Activated CD4-positive, alpha-beta T cell treated with anti-CD3 and anti-CD28 coated beads for 4 hours (primary cell): ENCODE measurements at places on chromosomes 13 and 19.
A peak's percentile ranks its signal among the peaks of the same experiment; 100 is the strongest.

DNA sequence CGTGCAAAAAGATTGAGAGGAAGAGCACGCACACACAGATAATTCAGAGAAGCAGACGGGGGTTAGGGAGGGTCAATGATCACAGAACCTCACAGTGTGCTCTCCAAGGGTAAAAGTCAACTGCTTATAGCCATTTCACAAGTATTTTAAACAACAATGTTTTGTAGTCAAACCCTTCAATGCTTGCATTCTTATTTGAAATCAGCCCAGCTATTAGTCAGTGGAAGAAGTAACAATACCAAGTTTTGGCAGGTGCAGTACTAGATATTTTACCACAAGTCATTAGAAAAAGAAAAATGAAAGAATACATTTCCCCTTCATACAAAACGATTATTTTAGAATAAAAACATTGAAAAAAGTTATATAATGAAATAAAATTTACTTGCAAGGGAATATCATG is 2.6 kb downstream of the CSNK1A1L start:
- DNase-seq: no peak

- no peak for DNase-seq
Measured at GRCh38 chr13:77310579-77311279, 16.2 kb downstream of the MYCBP2 start.

- DNase-seq: no peak
Measured at GRCh38 chr19:40630571-40631160, 29.5 kb downstream of the LTBP4 start.

DNA sequence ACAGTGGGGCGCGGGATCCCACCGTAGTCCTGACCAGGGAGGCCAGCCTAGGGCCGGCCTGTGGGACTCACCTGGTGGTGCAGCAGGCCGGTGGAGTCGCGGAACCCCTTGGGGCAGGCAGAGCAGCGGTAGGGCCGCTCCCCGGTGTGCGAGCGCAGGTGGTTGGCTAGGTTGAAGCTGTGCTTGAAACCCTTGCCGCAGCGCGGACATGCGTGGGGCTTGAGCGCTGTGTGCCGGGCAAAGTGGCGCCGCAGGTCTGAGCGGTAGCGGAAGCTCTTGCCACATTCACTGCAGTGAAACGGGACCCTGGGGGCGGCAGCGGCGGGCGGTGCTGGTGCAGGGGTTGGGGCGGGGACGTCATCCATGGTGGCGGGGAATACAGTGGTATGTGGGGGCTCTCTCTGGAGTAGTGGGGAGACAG is 1.8 kb downstream of the FIZ1 start:
- no peak for DNase-seq

- DNase-seq: no peak
Measured at GRCh38 chr13:42384265-42384664, 112.3 kb downstream of the AKAP11 start.

- DNase-seq: no peak
Measured at GRCh38 chr19:33205531-33206260, 11.6 kb downstream of the LRP3 start.

DNA sequence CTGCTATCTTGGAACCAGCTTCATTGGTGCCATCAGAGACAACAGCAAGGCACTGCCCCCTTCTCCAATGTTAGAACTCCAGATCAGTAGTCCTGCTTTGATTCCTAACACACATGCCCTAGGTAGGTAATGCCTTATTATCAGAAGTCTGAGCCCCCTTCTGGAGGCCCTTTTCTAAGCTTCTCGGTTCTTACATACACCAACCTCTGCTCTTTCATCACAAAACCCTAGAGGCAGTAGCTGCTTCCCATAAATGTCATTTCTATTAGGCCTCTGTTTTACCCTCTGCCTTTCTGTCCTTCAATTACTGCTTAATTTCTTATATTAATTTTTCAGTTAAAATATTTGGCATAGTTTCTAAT is 65.3 kb upstream of the KLHL1 start:
- DNase-seq: no peak

DNA sequence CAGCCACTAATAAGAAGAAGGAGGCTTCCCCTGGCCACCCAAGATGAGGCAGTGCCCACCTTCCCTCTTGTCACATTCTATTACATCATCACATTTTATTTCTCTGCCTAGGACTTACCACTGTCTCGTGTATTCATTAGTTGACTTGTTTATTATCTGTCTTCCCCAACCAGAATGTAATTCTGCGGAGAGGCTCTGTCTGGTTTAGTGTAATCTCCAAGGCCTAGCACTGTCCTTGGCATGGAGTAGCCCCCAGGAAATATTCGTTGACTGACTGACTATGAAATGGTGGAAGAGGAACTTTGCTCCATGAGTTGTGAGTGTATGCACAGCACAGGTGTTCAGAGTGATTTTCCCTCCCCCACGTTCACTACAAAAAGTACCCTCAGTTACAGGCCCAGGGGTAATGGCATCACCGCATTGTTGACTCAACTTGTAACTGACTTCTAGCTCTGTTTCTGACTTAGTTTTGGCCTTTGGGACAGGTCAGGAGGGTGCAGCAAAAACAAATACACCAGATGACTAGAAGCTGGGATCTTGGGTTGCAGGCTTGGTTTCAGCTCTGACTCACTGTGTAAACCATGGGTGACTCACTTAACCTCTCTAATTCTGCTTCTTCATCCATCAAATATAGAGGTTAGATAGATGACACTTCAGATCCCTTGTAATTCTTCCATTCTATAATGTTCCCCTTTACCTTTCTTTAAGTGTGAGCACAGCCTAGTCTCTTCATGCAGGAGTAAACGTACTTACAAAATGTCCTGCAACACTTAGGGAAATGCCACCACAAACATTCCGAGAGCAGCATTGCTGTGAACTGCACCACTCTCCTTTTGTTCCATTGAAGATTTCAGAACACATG is 229.7 kb downstream of the KCNRG start:
- peak; percentile 45 for DNase-seq

DNA sequence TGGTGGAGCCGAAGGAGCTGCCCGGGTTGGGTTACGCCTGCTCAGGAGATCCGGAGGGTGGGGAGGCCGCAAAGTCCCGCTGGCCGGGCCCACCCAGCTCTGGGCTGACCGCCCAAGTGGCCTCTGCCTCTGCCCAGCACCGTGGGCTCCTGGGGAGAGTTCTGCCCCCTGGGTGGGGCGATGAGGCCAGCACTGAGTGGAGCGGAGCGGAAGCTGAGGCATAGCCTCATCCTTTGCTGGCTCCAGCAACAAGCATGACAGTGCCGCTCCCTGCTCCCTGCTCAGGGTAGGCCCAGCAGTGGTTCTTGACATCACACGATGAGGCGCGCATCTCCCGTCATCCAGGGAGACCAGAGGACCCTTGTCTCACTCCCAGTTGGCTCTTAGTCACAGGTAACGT is 22.5 kb downstream of the CCDC8 start:
- no peak for DNase-seq

- no peak for DNase-seq
Measured at GRCh38 chr19:6694147-6694815, 24.3 kb upstream of the TNFSF14 start.

DNA sequence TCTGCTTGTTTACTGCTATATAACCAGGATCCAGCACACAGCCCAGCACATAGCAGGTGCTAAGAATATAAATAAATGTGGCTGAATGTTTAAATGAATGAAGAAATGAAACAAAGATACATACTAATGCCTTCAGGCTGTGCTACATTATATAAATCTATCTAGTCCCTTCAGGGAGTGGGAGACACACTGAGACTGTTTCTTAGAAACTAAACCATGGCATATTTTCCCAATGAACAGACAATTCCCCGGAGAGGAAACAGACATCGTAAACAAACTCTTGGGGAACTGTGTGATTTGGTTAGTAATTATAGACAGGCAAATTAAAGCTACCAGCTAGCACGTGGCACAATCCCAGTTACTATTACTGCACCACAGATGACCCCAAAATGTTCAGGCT is 9.7 kb upstream of the FEM1A start:
- no peak for DNase-seq

DNA sequence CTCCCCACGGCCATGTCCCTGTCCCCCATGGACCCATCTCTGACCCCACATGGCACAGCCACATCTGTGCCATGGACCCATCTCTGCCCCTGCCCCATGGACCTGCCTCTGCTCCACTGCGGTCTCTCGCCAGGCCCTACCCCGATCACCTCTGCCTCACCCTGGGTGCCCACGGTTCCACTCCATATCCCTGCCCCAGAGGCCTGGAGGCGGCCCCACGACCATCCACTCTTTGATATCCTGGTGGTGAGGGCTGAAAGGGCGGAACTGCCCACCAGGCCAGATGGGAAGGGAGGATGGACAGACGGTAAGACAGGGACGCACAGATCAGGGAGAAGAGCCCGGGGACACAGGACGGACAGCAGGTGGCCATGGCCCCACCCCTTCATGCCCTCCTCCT is 327 bp downstream of the PTGER1 start:
- no peak for DNase-seq

DNA sequence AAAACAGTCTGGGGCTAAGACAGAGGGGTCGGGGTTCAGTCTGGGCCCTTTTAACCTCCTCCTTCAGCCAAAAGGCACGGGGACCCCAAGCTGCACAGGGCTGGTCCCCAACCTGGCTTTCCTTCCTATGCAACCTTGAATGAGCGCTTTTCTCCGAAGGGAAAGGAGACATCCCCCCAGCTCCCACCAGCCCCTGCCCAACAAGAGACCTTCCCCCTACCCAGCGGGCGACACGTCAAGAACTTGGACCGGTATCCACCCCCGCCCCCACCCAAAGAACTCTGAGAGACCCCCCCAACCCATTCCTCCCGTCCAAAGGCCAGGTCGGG is 35.0 kb upstream of the NANOS3 start:
- DNase-seq: no peak

DNA sequence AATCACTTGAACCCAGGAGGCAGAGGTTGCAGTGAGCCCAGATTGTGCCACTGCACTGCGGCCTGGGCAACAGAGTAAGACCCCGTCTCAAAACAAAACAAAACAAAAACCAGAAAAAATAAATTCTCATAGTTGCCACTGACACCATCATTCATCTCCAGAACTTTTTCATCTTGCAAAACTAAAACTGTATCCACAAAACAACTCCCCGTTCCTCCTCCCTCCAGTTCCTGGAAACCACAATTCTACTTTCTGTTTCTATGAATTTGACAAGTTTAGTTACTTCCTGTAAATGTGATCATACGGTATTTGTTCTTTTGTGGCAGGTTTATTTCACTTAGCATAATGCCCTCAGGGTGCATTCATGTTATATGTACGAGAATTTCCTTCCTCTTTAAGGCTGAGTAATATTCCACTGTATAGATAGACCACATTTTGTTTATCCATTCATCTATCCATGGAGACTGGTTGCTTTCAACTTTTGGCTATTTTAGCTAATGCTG is 13.2 kb upstream of the ADGRE5 start:
- no peak for DNase-seq

- no peak for DNase-seq
Measured at GRCh38 chr19:40378509-40378908, 11.5 kb downstream of the HIPK4 start.

GRCh38 chr13:40172878-40173277 is 493.6 kb downstream of the FOXO1 start:
- no peak for DNase-seq

DNA sequence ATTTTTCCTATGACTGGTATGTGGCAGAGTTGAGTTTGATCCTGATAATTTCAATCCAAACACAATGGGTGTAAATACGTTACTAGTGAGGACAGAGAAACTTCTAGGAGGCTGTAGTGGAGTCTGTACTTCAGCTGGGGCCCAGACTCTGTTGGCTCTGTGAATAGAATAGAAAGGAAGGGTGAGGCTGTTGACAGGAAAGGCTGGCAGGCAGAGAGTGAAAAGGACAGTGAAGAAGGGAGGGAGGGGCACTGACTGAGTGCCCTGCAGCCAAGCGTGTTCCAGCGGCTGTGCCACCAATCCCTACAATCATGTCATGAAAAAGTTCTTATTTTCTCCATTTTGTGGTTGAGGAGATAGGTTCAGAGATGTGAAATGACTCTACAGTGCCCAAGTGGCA is 80.5 kb downstream of the MBNL2 start:
- no peak for DNase-seq

DNA sequence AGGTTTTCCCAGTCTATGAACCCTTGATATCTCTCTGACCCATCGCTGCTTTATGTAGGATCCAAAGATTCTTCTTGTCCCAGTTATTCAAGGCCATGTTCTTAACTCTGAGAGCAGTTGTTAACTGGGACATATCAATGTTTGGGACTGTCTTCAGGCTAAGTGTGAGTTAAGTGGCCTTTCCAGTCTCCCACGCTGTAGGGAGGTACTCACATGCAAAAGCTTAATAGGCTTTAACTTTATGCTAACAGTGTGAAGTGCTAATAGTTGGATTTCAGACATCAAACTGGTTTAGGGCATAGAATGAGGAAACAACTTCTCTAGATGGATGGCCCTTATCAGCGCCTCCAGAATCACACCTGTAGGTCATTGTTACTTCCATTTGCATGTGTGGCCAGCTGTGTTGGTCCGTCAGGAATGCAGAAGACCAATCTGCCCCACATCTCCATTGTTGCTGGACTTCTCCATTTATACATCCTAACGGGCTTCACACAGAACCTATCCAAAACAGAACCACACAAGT is 104.7 kb upstream of the MBNL2 start:
- no peak for DNase-seq

DNA sequence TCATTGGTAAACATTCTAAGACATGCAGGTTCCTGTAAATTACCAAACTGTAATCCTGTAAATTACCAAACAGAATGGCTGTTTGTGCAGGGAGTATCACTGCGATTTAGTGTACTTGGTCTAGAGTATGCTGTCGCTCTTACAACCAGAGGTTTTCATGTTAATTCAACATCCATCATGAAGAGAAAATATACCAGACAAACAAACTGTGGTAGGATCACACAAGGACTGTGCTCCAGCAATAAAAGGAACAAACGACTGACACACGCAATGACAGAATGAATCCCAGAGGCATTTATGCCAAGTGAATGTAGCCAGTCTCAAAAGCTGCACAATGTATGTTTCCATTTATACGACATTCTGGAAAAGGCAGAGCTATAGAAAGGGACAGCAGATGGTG is 31.2 kb downstream of the RFX2 start:
- DNase-seq: no peak

DNA sequence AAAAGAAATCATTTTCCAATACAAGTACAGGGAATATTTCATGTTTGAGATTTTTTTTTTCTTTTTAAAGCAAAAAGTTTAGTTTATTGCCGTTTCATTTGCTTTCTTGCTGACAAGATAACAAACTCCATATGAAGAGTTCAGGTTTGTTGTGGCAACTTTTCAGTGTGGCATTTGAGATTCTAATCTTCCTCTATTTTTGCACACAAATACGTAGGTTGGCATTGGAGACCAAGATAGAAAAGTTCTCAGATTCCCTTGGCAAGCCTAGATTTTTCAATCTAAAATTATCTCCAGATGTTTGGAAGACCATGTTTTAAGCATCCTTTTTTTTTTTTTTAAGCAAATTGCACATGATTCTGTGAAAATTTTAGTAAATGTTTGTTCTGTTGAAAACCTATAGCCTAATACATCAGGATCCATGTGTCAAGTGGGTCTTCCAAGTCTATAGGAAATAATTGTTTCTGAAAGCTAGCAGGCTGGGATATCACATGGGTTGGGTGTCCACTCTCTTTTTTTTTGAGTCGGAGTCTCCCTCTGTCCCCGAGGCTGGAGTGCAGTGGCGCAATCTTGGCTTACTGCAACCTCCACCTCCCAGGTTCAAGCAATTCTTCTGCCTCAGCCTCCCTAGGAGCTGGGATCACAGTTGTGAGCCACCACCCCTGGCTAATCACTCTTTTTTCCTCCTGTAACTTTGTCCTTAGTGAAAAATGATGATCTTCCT is 2.6 kb downstream of the GARRE1 start:
- no peak for DNase-seq

- no peak for DNase-seq
Measured at GRCh38 chr19:42311657-42312056, 1.5 kb upstream of the TMEM145 start.

- DNase-seq: no peak
Measured at GRCh38 chr19:52626915-52627314, 11.2 kb downstream of the ZNF83 start.
